Astrocyte of the spinal cord (primary cell): ENCODE measurements at places on chromosomes 12 and 14.
A peak's percentile ranks its signal among the peaks of the same experiment; 100 is the strongest.

DNA sequence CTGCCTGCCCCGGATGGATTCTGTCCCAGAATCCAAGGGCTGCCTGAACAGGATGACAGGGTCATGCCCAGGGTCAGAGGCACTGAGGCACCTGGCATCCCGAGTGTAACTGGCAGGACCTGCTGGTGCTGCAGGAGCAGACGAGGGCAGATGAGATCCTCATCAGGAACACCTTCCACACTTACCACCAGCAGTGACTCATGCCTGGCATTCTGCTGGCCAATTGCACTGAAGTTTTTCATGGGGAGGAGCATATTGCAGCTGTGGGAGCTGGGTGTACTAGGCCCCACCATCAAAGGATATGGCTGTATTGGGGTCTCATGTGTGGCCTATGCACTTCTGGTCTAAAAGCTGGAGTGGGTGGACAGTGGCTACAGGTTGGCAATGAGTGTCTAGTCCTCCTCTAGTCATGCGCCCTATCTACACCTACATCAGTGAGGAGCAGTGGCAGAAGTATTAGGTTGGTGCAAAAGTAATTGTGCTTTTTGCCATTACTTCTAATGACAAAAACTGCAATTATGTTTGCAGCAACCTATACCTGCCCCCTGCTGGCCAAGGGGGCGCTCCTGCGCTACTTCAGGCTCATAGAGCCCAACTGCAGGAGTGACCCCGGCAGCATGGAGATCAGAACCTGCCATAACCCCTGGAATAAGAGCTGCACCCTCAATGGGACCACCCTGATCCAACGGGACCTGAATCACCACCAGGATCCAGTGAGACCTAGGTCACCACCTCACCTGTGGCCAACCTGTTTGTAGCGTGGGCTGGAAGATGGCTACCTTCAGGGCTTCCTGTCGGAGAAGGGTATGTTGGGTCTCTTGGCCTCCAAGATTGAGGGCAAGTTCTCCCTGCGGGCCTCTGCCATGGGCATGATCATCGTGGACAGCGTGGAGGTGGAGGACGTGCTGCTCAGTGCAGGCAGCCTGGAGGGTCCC lies 8.0 kb upstream of the C12orf42 start:
- DNase-seq: no peak

DNA sequence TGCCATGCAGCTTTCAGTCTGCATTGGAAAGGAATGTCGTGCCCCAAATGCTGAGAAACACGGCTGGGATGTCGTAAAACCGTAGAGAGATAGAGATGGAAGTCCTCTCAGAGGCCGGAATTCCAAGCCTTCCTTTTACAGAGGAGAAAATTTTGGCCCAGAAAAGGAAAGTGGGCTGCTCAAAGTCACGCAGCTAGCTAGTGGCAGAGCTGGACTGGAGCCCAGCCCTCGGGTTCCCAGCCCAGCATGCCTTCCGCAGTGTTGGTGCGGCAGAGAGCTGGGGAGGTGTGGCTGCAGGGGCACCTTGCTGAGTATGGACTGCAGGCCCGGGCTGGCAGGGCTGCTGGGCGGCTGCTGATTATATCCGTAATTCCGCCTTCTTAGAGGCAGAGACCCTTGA lies 50.3 kb downstream of the KCNA1 start:
- DNase-seq: no peak

- no peak for DNase-seq
These were observed 935 bp downstream of the TBC1D30 start for GRCh38 chr12:64825143-64826021.

DNA sequence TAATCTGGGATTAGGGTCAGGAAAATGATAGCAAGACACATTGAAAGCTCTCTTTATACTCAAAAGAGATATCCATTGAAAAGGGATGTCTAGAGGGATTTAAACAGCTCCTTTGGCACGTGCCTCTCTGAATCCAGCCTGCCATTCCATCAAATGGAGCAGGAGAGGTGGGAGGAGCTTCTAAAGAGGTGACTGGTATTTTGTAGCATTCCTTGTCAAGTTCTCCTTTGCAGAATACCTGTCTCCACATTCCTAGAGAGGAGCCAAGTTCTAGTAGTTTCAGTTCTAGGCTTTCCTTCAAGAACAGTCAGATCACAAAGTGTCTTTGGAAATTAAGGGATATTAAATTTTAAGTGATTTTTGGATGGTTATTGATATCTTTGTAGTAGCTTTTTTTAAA lies 25.4 kb upstream of the PLEKHD1 start:
- DNase-seq: no peak

DNA sequence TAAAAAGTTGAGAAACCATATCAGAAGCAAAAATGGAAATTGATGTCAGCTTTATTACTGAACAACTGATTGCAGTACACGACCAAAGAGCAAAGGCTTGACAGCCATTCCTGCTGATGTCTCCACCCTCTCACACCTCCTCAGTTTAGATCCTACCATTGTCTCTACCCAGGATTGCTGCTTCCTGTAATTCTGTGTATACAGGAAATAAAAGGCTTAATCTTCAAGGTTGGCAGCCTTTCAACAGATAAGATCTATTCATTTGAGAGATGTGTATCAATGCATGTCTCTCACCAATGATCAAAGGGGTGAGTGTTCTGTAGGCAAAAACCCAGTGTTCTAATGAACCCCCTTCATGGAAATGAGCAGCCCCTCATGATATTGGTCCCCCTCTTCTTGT lies 27.0 kb downstream of the SLCO1C1 start:
- no peak for DNase-seq

GRCh38 chr14:33940561-33941011 lies 10.3 kb downstream of the EGLN3 start:
- DNase-seq: no peak

GRCh38 chr14:101554991-101555668 lies 6.2 kb upstream of the DIO3 start:
- DNase-seq: no peak

GRCh38 chr12:112153181-112153892 lies 28.0 kb downstream of the TRAFD1 start:
- DNase-seq: no peak

GRCh38 chr12:58504143-58504938 lies 416.0 kb downstream of the LRIG3 start:
- no peak for DNase-seq

DNA sequence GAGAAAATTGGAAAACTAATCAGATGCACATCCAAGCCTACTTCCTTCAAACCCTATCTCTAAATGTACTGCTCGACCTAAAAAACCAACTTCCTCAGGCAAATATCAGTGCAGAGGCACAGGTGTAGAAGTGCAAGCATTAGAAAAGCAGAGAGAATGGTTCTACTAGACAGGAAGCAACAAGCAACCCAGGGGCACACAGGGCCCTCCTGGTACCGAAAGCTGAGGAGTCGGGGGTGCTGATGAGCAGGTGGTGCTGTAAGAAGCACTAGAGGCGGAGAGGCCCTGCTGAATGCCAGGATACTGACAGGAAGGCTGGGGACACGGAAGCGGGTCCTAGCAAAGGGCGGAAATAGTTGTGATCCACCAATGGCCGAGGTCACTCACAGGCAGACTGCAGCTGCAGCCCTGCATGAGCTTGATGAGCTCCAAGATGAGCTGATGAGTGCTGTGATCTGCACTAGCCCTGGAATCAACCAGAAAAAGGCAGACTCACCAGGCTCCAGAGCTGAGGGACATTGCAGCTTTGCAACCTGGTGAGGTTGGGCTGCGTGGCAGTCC lies 85.9 kb downstream of the TTC7B start:
- no peak for DNase-seq

- DNase-seq: no peak
These were observed 361.8 kb downstream of the TMEM121 start for GRCh38 chr14:105888151-105888550.

- peak; percentile 1 for DNase-seq
These were observed 16.2 kb downstream of the CCDC62 start for GRCh38 chr12:122790393-122791075.

DNA sequence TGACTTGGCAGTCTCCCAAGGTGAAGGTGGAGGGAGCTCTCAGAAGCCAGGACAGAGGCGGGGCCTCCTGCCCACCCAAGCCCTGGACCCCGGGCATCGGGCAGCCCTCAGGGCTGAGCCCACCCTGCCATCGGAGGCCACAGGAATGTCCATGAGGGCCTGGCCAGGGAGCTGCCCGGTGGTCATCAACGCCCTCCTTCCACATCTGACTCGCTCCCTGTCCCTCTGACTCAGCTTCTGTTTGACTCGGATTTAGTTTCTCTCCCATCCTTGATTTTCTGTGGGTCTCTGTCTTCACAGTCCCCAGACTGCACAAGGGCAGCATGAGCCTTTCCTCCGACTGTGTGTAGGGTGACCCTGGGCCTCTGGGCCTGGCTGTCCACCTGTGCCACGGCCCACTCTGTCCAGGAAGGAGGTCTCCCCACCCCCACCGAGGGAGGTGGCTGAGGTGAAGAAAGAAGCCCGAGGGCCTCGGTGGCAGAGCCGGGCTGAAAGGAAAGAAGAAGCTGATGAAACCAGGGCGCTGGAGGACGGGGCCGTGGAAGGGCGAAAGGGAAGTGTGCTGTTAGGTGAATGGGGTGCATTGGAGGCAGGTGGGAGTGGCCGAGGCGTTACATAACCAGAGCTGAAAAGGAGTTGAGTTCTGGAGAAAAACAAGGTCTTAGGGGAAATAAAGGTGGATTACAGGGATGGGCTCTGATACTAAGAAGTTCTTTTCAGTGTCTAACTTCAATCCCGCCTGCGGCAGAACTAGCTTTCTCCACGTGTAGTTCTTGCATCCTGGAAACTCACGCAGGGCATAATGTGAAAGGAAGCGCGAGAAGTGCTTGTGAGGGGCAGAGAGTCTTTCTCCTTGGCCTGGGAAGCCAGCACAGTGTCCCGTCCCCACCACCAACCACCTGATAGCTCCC lies 16.7 kb upstream of the TMEM106C start:
- DNase-seq: no peak
